ENCODE measurements at places on chromosomes 12 and 14.

DNA sequence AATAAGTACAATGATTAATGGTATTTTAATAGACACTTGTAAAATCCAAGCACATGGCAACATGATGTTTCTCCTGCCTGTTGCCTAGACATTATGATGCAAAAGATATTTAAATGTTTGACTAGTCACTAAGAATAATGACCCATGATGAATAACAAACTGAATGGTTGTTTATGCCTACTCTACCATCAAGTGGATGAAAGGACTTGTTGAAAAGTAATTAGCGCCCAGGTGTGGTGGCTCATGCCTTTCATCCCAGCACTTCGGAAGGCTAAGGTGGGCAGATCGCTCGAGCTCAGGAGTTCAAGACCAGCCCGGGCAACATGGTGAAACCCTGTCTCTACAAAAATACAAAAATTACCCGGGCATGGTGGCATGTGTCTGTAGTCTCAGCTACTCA is 30.7 kb downstream of the KIF21A start:
- DNase-seq = peak; percentile 72

DNA sequence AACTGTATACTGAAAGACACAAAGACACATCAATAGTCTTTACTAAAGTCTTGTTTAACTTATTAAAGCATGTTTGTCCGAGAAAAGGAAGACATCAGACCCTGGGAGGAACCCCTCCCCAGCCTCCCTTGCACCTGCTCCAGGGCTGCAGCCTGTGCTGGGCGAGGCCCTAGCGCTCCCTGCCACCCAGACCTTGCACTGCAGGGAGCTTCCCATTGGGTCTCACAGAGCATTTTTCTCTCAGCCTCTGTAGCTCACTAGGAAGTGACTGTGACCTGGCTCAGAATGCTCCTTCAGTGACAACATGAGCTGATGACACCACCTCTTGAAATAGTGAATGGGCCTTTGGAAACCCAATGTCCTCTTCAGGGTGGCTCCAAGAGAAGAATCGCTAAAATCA is 461.2 kb downstream of the TMEM121 start:
- DNase-seq = no peak

GRCh38 chr12:11564984-11565651 is 84.4 kb upstream of the ETV6 start:
- DNase-seq = no peak

DNA sequence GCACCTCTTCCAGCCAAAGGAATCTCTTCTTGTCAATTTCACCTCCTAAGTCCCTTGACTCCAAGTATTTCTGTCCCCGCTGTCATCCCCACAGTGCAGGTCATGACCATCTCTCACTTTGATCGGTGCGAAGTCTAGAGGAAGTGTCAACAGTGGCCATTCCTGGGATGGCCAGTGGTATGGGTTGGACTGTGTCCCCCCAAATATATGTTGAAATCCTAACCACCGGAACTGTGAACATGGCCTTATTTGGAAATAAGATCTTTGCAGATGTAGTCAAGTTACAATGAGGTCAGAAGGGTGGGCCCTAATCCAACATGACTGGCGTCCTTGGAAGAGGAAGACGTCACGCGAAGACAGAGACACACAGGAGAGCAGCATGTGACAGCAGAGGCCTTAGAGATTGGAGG is 155.9 kb upstream of the PRMT8 start:
- DNase-seq = no peak

- DNase-seq = no peak
These were observed 40.0 kb downstream of the BTG1 start for GRCh38 chr12:92105676-92106075.

DNA sequence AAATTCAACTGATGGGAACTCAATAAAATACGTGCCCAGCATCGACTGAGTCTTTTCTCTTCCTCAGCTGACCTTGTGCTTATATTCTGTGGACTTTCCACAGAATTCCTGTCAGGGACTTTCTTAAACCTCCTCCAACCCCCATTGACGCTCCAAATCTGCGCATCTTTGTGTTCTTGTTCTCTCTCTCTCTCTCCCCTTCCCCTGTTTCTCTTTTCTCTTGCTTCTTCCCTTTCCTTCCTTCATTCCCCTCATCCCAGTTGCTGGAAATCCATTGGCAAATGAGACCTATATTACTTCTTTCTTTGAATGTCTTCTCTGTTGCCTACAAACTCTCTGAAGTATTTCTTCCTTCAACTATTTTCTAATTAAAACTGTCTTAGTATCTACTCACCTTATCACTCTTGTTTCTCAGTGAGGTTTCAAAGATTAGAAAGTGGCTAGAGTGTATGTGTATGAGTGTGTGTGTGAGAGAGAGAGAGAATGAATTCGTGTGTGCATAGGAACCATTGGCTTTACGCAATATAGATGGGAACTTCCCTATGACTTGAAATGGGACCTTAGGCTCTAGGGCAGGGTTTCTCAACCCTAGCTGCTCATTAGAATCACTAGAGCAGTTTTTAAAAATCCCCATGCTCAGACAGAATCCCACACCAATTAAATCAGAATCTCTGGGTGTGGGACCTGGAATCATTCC is 41.8 kb upstream of the DHRS7 start:
- no peak for DNase-seq

- DNase-seq = no peak
These were observed 990.7 kb downstream of the TRHDE start for GRCh38 chr12:73262788-73263381.
